ENCODE measurements at places on chromosomes 12 and 14.

DNA sequence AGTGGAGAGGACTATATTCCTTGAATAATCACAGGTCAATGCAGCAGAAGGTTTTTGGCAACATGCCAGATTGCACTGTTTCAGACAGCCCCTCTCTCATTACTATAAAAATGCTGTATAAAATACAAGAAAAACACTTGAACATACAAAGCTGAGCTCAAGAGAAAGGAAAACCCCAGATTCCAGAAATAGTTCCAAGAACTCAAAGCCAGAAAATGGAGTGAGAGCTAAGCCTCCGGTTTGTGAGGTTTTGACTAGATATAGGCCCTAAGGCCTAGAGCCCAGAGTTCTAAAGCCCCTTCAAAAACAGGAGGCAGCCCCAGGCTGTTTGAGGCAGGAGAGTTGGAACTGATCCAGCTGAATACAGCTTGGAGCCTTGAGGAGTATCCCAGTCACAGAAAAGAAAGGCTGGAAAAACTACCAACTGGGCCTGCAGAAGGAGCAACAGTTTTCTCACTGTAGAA lies 29.4 kb upstream of the ACTN1 start:
- DNase-seq: no peak

DNA sequence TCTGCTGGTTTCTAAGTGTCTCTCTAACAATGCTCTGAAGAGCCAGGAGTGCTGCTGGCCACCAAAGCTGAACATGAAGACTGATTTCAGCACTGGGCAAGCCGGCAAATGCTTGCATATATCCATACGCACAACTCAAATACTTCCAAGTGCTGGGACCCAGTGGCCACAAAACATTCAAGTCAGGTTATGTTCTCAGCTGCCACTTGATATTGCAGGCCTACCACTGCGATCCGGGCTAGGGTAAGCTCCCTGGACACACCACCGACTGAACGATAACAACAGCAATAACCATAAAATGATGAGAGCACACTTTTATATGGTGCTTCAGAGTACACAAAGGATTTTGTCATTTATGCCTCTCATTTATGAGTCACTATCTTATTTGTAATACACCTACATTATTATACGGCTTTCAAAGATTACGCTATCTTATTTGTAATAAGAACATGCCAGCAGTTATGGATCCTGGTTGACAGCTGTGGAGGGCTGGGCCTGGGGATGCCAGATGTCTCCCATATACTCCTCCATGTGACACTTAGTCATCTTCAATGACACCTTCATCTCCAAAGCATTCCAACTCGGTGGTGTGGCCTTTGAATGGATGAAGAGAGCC lies 35.5 kb downstream of the CRACR2A start:
- no peak for DNase-seq

DNA sequence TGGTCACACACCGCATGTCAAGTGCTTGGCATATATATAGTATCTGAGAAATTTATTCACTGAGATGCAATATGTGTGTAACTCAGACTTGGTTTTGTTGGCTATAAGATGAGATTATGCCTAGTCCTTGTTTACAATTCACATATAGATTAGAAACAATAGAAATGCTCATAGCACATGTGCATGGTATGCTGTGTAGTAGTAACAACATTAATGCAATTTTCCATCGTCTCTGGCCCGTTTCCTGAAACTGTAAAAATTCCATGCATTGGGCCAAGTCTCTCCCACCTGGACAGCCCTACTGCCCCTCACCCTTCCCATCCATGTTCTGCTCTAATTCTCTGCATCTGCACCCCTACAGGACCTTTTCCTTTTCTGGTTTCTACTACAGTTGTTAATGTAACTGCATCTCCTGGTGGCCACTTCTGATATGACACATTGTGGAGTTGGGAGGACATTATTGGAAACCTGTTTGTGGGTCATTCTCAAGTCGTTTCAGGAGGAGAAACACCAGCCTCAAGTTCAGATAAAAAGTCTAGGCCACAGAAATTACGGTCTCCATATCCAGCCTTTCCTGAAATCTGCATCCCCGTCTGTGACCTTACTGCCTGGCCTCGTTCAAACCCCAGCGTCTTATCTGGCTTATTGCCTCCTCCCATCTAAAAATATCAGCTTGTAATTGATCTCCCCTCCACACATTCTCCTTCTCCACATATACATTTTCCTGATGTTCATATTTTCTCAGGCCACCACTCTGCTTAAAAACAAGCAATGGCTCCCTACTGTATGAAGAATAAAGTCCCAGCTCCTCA lies 37.5 kb downstream of the EMP1 start:
- DNase-seq: no peak

- no peak for DNase-seq
Observed at GRCh38 chr12:112283546-112283945, 98.7 kb downstream of the HECTD4 start.

DNA sequence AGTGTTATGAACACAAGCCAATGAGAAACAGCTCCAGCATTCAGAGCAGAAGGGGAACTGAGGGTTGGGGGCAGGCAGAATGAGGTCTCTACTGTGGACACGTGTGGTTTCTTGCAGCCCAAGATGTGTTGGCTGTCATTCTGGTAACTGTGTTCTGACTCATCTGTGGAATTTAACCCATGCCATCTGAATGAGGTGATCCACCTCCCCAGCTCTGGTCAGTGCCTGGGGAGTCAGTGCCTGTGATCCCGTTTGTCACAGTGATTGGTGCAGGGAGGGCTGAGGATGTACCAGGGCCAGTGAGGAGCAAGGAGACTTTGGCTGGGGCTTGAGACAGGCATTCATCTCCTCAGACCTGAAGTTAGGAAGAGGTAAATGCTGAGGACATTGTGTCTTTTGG lies 216.8 kb downstream of the MSRB3 start:
- no peak for DNase-seq

DNA sequence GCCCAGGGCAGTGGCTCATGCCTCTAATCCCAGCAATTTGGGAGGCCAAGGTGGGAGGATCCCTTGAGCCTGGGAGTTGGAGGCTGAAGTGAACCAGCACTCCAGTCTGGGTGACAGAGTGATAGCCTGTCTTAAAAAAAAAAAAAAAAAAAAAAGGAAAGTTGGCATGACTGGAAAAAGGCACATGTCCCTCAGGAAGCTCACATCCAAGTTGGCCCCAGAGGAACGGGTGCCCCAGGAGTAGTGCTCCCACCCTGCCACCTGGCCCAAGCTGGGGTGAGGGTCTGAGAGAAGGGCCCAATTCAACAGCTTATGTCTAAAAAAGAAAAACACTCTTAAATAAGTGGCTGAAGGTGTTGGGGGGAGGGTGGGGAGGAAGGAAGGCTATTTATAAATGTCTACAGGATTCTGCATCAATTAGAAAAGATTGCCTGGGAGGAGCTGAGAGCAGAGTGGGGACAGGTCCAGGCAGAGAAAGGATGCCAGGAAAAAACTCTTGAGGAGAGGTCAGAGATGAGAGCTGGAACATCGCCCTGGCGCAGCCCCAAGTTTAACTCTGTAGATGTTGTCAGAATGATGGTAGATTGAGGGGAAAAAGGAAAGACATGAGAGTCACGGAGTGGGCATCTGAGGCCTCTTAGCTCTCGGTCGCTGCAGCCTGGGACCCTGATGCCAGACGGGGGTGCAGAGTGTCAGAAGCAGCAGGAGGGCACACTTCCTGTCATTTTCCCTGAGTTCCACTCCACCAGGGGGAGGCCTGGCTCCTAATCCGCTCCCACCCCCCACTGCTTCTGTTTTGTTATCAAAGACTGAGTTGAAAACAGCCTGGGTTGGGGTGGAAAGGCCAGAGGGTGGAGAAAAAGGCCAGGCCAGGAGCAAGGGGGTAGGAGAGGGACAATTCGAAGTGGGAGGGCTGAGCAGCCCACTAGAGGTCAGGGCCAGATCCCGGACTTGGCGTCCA lies 7.3 kb downstream of the SPRYD3 start:
- DNase-seq: no peak

DNA sequence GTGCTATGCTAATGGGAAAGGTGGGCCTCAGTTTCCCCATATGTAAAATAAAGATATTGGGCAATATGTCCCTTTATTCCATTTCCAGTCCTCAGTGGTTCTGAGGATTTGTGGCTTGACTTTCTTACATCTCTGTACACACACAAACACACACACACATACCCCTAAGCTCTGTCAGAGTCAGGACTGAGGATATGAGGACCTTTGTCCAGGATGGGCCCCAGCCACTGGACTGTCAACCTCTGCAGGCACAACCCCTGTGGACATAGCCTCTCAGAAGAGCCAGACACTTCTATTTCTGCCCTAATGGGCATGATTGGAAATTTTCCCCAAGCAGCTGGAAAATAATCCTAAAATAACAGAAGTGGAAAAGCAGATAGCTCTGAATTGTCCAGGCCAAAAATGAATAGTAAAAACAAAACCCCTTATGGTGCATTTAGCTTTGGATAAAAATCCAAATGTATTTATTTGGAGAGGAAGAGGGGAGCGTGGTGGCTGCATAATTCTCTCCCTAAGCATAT lies 50.2 kb downstream of the RIN3 start:
- no peak for DNase-seq

DNA sequence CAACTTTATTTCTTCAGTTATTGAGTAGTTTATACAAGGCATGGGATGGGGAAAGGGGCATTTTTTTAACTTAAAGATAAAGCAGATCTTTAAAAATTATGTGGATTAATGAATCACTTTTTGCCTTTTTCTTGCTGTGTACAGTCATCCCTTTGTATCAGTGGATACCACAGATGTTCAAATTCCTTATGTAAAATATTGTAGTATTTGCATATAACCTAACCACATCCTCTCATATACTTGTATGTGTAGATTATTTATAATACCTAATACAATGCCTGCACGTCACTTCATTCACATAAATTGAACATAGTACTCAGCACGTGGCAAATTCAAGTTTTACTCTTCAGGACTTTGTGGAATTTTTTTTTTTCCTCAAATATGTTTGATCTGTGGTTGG lies 66.5 kb upstream of the MON2 start:
- no peak for DNase-seq

- DNase-seq: no peak
Observed at GRCh38 chr12:104501660-104502059, 44.9 kb downstream of the CHST11 start.

GRCh38 chr14:21256539-21257393 lies 12.5 kb downstream of the HNRNPC start:
- DNase-seq: no peak

GRCh38 chr14:24806061-24806678 lies 172.2 kb upstream of the GZMB start:
- no peak for DNase-seq

- no peak for DNase-seq
Observed at GRCh38 chr14:39370415-39370814, 61.8 kb downstream of the FBXO33 start.

DNA sequence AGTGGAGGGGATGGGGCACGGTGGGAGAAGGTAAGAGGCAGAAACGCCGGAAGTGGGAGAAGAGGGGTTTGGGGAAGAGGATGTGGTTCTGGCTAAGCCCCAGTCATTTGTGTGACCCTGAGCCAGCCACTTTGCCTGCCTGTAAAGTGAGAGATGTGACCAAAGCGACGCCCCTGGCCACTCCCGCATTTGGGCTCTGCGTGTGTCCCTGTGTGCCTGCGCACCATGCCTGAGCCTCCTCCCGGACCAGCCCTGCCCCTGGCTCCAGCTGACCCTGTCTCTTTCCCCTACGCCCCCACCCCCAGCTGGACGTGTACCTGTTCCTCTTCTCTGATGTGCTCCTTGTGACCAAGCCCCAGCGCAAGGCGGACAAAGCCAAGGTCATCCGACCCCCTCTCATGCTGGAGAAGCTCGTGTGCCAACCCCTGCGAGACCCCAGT lies 8.0 kb downstream of the PLEKHG6 start:
- DNase-seq: no peak

DNA sequence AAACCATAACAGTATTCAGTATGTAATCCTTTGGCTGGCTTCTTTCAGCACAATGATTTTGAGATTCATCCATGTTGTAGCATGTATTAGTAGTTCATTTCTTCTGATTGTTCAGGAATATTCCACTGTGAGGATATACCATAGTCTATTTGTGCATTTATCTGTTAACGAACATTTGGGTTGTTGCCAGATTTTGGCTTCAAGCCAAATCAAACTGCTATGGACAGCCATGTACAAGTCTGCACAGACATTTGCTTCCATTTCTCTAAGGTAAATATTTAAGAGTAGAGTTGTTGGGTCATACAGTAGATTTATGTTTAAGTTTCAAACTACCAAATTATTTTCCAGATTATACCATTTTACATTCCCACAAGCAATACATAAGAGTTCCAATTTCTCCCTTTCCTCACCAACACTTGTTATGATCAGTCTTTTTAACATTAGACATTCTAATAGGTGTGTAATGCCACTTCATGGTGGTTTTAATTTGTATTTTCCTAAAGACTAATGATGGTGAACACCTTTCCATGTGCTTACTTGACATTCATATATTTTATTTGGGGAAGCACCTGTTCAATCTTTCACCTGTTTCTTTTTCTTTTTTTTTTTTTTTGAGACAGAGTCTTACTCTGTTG lies 56.6 kb downstream of the ZFYVE21 start:
- DNase-seq: no peak

- no peak for DNase-seq
Observed at GRCh38 chr12:68291396-68292036, 38.1 kb upstream of the IL22 start.

DNA sequence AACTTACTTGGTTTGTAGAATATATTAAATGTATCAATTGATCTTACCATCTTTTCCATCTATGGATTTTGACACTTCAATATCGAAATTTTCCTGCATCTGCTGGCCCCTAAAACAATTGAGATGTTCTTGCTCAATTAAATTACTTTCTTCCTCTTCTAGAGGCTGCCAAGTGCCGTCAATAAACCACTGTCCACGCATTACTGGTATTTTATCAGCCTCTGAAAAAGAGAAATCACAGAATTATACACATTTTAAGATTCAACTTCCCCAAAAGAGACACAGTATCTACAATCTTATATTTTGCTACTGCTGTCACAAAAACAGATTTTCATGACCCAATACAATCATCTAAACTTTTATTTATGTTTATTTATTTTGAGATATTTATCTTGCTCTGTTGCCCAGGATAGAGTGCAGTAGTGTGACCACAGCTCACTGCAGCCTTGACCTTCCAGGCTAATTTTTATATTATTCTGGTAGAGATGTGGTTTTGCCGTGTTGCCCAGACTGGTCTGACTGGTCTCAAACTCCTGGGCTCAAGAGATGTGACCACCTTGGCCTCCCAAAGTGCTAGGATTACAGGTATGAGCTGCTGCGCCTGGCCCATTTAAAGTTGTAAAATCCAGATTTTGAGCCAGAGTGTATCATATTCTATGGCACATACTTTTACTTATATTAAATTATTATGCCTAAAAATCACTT lies 49.3 kb downstream of the DDHD1 start:
- DNase-seq: no peak

GRCh38 chr12:75289753-75290152 lies 40.4 kb downstream of the CAPS2 start:
- no peak for DNase-seq

Data from stimulated activated CD4-positive, alpha-beta T cell treated with anti-CD3 and anti-CD28 coated beads, Interleukin-1b, Interleukin-23, amount 100 ng/mL, for 1 hour (primary cell).